Muscle of leg (tissue), 16 donors: ENCODE measurements at places on chromosomes 7 and 10. TPM values are rescaled to one million over a fixed set of nuclear protein-coding genes. Genes with fewer than 3 reads are reported as not detected.

- no peak for DNase-seq
These were observed 26.6 kb downstream of the GET4 start for GRCh38 chr7:902996-903395.

GRCh38 chr10:33091201-33091600, 133.2 kb upstream of the ITGB1 start:
- peak; percentile 62 for DNase-seq

GRCh38 chr7:83178066-83178465, 15.4 kb upstream of the PCLO start:
- DNase-seq, result no peak

- no peak for DNase-seq
These were observed 95.3 kb downstream of the LRRC4 start for GRCh38 chr7:127935847-127936376.

DNA sequence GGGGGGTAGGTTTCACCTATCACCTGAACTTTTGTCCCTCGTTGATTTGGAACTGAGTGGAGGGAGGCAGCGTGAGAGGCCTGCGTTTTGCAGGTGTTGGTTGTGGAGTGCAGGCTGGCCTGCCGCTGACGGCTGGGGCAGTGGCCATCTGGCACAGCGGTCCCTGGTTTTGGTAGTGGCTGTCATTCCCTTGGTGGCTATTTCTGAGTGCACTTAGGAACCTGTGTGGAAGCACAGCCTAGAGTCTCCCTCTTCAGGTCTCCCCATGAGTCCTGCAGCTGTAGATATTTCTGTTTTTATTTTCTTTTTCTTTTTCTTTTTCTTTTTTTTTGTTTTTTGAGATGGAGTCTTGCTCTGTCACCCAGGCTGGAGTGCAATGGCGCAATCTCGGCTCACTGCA, 129.2 kb downstream of the CUL2 start:
- peak; percentile 16 for DNase-seq

DNA sequence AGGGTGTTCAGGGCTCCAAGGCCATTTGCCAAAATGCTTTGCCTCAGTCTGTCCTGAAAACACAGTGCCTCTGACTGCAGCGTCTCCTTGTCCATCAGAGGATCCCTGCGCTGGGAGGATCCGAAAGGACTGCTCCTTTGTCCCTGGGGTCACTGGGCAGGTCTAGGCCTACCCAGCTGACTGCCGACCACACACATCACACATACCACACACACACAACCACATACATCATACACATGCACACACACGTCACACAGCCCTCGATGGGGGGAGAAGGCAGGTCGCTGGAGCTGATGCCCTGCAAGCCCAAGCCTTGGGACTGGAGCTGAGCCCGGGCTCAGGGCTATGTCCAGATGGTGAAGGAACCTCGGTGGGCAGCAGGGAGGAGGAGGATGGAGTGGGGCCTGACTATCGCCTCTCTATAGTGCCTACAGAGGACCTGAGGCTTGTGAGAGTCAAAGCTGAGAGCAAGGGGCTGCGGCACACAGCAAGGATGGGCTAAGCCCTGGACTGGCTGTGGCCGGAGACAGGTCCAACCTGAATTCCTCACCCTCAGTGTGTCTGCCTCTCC, 29.1 kb downstream of the GPRIN2 start:
- no peak for DNase-seq

DNA sequence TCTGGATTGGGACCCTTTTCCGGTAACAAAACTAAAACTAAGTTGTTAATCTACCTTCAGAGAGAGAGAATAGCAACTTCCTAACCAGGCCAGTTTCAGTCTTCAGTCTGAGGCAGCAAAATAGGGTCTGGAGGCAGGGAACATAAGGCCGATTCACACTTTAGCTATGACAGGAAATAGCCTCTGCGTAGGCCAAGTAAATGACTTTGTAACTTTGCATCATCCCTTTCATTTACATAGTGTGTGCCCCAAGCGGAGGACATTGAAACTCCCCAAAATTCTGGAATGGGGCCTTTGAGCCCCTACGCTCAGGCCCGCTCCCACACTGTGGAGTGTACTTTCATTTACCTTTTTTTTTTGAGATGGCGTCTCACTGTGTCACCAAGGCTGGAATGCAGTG, 1.7 kb upstream of the UPP1 start:
- peak; percentile 13 for DNase-seq

DNA sequence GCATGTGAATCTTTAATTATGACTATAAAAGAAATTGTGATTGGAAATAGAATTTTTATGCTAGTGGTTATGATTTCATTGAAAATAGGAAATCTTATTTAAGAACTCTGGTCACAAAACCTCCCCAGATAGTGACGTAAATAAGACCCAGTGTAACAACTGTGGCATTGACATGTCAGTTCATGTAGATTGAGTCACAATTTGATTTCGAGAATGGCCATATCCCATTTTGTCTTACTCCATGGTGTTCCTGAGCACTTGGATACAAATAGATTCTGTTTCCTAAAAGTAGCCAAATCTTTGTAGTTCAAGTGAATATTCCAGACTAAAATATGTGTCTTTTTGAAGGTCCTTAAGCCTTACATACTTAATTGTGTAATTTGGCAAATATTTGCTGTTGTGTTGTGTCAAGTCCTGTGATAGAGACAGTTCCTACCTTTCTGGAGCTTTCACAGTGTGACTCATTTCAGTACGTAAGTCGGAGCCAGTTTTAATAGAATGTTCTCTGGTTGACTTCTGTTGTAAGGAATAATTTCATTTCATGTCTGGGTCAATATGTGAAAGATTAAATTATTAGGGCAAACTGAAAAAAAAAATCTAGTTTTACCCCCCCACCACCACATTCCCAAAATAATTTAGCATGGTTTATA, 37.1 kb upstream of the TOMM7 start:
- no peak for DNase-seq

DNA sequence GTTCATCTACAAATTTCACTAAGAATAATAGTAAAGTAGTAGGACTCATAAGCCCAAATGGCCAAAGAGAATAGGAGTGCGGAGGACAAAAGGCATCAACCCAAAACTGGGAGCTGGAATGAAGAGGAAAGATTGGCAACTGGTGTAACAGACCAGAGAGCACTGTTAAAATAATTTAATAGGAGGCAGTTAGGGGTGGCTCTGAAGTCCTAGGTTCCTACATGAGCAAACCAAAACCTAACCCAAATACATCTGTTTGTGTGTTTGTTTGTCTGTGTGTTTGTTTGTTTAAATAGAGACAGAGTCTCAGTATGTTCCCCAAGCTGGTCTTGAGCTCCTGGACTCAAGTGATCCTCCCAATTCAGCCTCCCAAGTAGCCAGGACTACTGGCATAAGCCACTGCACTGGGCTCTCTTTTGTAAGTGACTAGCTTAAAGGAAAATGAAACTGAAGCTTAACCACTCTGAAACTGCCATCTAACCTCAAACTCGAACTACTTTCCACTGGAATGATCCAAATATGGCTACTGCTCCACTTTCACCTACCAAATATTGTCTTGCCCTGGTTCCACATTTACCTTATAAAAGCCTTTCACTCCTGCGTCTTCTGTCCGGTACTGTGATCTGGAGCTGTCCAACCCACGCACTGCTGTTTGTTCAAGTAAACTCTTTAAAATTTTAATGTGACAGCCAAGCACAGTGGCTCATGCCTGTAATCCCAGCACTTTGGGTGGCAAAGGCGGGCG, 94.9 kb downstream of the AKR1D1 start:
- DNase-seq, result no peak

GRCh38 chr10:112964482-112964881, 14.4 kb downstream of the TCF7L2 start:
- no peak for DNase-seq

GRCh38 chr7:98341106-98341505, 59.6 kb downstream of the BRI3 start:
- DNase-seq, result no peak

GRCh38 chr7:21450941-21451340, 23.1 kb downstream of the SP4 start:
- DNase-seq, result no peak

DNA sequence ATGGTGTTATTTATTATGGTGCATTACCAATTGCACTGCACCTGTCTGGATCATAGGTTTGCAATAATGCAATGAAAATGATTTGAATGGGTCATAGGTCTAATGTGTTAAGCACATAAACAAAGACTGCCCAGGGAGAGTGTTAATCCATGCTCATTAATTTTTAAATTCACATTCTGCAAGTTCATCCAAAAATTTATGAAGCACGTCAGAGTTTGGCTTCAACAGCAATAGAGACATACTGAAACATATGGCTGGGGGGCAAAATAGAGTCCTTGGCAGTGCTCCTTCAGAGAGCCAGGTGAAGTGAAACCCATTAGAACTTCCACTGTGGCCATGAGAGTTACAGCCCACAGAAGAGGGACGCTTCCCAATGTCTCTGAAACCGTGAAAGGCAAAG, 441.1 kb downstream of the POM121L12 start:
- DNase-seq, result peak; percentile 46

DNA sequence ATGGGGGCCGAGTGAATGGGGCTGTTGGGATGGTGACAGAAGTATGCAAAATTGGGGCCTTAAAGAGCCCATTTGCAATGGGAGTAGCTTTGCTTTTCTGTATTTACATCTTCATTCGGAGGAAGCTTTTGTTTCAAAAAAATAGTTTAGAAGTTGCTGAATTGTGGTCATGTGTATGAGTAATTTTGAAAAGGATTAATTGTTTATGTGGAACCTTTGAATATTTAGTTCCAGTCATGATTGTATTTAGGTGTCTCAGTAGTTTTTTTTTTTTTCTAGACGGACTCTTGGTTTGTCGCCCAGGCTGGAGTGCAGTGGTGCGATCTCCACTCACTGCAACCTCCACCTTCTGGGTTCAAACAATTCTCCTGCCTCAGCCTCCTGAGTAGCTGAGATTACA, 37.2 kb downstream of the RBM33 start:
- DNase-seq, result no peak

DNA sequence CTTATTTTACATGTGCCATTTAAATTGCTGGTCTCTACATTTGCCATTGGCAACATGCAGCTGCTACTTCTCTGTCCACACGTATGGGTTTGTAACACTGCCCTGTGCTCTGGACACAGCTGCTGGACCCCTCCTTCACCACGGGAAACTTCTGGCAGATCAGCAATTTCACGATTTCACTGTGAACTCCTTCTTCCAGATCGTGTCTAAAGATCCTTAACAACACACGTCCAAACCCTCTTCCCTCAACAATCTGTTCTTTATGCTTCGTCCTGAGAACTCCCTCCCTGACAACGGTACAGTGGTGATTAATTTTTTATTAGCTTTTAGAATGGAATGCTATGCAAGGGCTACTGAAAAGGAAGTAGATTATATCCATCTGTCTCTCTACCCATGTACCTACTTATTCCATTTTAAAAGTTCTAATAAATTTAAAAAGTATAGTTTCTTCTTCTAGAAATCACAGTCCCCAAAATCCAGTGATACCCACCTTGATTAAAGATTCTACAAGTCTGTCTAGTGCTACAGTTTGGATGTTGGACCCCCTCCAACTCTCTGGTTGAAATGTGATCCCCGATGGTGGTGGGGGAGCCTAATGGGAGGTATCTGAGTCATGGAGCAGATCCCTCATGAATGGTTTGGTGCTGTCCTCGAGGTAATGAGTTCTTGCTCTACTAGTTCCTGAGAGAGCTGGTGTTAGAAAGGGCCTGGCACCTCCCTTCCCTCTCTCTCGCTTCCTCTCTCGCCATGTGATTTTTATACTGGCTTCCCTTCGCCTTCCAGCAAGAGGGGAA, 81.0 kb downstream of the KIAA1549 start:
- DNase-seq, result peak; percentile 47

DNA sequence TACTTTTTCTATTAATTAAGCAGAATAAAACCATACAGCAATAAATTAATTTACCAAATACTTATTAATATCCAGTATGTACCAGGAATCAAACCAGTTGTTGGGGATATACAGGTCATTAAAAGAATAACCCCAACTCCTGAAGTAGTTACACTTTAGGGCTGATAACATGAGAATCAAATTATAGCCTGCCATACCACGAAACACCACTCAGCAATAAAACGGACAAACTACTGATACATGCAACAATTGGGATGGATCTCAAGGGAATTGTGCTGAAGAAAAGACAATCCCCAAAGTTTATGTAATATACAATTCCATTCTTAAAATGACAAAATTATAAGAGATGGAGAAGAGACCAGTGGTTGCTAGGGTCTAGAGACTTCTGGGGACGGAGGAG, 22.7 kb downstream of the MCMBP start:
- no peak for DNase-seq

DNA sequence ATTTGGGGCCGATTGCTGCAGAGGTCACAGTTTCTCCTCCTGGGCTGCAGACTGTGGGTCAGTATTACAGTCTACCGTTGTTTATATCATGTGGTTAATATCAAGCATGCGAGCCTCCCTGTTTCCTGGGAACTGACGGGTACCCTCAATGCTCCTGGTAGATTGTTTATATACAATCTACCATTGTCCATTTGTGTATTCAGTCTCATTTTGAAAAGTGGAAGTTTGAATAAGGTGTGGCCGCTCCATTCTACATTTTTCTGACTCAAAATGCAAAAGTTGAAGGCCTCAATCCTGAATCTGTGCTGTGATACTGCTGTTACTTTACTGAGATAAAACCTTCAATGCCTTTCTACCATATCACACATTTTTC, 107.9 kb downstream of the ACTR3B start:
- DNase-seq, result no peak

DNA sequence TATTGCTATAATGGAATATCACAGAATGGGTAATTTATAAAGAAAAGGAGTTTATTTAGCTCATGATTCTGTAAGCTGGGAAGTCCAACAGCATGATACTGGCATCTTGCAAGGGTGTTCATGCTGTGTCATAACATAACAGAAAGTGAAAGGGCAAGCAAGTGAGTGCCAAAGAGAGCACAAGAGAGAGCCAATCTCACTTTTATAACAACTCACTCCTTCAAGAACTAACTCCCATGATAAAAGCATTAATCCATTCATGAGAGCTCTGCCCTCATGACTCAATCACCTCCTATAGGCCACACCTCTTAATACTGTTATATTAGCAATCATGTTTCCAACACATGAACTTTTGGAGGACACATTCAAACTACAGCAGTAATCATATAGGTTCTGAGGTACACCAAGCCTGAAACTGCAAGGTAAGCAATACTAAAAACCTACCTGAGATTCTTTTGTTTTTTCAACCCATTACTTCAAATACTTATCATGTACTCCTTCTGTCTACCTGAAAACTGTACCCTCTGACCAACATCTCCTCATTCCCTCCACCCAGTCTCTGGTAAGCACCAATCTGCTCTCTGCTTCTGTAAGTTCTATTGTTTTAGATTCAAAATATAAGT, 219.7 kb downstream of the MTERF1 start:
- DNase-seq, result no peak

EIF5AL1 gene
- 1.5 TPM for polyA plus RNA-seq

TMEM130 gene
- polyA plus RNA-seq, result 6.6 TPM

PTPN12 gene
- 61.3 TPM for polyA plus RNA-seq

TM9SF3 gene
- 87.0 TPM for polyA plus RNA-seq
